ENCODE measurements at places on chromosomes 3 and 15.

DNA sequence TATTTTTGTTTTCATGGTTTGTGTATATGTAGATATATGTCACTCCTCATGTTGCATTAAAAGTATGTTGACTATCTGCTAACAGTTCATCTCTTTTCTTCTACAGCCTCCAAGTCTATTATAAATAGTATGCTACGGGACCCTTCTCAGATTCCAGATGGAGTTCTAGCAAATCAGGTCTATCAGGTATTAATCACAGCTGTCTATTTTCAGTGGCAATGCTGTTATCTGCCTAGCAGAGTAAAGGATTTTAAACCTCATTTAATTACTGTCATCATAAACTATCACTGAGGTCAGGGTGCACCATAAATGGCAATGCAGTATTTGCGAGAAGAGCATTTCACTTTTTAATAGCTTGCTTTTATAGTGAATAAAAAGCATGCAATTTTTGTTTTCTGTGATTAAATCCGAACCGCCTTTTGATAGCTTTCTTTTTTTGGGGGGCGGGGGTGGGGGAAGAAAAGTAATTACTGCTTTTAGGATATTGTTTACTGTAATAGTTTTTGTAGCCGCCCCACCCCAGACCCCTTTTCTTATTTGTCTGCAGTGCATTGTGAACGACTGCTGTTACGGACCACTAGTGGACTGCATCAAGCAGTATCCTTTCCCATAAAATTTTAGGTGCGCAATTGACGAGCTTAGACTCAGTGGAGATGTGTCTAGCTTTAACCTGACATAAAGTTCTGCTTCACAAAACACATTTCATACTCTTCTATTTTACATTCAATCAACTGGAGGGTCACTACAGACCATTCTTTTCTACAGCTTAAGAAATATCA lies 112.3 kb downstream of the CDIN1 start:
- no peak for DNase-seq

GRCh38 chr3:152204218-152204617 lies 64.5 kb upstream of the MBNL1 start:
- no peak for DNase-seq

GRCh38 chr3:23325466-23326065 lies 122.4 kb downstream of the UBE2E2 start:
- no peak for DNase-seq

- DNase-seq = peak; percentile 97
Observed at GRCh38 chr15:31396881-31397560, 70.4 kb downstream of the KLF13 start.

GRCh38 chr3:138673641-138674530 lies 65.3 kb downstream of the FAIM start:
- no peak for DNase-seq

DNA sequence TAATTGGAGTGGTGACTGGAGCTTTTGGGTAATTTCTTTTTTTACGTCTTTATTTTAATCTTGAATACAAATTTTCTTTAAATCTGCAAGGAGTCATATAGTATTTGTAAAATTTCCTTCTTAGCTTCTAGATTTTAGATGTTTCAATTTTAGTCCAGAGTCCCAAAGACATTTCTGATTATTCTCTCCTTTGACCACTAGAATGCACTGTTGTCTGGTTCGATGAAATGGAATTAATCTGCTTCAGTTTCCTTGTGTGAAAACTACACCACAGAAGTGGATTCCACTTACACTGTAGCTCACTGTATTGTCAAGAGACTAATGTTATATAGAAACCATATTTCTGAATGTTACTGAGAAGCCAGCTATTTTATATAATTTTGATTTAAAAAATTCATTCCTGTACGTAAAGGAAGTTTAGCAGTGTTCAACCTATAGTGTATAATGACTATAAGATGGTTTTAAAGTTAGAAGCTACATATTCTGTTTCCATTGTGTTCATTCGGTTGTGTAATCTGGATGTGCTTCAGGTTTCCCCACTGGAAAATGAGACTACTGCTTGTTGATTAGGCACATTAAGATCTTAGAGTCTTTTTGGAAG lies 6.1 kb downstream of the GRAMD1C start:
- no peak for DNase-seq

DNA sequence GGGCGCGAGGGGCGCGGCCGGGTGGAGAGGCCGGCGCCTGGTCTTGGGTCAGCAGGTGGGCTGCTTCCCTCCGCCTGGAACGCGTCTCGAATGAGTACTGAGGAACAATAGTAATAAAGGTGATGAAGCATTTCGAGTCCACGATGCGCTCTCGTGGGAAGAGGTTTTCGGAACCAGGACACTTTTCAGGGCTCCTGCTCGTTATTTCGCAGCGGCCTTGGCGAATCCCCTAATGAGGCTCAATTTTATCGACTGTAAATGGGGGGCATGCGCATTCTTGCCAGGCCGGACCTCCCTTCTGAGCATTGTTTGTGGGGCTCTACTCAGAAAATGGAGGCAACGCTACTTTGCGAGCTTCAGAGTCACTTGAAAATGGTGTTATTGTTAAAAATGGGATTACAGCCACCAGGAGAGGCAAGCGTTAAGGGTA lies 1.2 kb downstream of the NR2C2 start:
- DNase-seq = no peak

DNA sequence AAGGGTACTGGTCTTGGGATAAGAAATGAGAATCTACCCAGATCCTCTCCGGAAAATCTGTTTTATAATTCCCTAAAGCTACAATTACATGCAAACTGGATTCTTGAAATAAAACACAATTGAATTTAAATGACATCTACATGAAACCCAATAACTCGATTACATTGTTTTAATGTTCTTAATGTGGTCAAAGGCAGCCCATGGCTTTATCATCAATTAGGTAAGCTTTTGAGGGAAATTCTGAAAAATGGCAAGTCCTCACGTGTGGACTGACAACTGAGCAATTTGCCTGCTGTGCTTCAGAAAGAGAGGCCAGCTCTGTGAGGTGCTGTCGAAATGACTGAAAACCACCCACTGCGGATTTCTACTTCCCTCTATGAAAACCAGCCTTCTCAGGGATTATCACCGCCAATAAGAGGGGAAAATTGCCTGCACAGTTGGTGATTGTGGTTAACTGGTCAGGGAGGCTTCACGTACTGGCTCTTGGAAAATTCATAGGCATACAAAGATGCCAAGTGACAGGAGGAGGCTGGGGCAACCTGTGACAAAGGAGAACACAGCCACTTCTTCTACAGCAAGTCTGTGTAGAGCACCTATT lies 200.8 kb upstream of the SLCO3A1 start:
- DNase-seq = no peak

GRCh38 chr3:39101022-39101689 lies 6.3 kb downstream of the GORASP1 start:
- DNase-seq = no peak

DNA sequence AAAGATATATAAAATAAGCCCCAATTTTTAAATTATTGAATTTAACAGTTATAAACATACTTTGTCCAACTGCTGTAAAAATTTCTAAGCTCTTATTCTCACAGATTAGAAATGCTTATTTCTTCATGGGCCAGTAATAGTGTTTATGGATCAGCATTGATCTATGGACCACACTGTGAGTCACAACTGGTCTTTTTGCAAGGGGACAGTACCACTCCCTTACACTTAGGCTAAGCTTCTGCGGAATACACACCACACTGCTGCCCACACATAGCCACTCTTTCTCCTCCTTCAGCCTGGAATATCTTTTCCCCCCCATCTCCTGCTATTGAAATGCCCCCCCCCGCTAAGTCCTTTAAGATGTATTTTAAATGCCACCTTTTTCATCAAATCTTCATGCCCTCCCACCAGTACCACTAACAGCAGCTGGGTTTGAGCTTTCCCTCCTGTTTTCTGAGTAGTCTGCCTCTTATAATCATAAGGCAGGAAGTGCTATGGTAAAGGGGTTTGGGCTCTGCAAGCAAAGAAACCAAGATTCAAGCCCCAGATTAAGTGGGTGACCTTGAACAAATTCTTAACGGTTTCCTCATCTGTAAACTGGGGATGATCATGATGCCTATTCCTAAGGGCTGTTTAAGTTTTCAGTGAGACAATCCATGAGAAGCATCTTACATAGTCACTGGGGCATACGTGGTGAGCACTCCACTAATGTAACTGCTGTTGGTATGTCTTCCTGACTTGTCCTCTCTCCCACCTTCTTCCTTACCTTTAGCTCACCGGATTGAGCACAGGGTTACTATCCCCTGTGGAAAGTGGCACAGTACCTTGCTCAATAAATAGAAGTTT lies 69.2 kb downstream of the DCUN1D1 start:
- no peak for DNase-seq

GRCh38 chr15:96462768-96463750 lies 132.6 kb downstream of the NR2F2 start:
- DNase-seq = no peak

- DNase-seq = no peak
Observed at GRCh38 chr15:64247906-64248541, 85.2 kb upstream of the PPIB start.

DNA sequence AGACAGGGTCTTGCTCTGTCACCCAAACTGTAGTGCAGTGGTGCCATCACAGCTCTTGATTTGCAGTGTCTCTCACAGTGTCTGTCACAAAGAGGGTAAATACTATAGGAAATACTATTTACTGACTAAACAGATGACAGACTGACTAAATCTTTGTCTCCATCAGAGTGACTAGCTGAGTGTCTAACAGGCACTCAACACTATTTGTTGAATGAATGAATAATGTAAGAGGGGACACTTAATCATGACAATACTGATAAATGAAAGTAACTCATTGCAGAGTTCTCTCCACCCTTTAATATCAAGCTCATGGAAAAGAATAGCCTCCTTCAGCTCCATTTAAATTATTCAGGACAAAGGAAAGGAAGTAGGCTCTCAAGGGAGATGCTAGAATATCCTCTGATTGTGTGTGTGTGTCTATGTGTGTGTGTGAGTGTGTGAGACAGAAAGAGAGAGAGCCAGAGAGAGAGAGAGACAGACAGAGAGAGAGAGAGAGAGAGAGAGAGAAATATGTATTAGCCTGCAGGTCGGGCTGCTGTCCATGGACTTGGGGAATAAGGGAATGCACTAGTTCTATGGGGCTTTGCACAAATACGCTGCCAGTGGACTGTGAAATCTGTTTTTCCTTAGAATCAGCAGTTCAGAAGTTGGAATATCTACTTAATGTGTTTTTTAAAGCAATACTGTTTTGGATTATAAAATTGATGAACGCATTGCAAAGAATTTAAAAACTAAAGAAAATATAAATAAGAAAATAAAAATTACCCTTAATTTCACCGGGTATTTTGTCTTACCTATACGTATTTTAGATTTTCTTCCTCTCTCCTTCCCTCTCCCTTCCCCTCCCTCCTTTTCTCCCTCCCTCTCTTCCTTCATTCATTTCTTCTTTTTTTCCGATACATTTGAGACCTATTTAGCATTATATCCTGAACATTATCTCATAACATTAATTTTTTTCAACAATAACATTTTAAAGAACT lies 132.9 kb upstream of the LRIG1 start:
- DNase-seq = no peak

DNA sequence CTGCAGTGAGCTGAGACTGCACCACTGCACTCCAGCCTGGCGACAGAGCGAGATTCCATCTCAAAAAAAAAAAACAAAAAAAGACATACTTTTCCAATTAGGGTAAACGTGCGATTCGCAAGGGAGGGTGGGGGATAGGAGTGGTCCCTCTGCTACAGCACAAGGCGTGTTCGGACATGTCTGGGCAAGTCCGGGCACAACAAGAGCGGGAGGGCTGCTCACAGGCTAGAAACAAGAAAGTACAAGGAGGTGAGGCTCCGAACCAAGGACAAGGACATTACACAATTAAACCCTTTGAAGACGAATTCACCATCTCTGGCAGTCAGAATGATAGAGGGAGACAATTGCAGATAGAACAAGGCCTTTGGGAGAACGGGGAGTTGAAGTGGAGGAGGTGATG lies 32.2 kb upstream of the BCL2A1 start:
- DNase-seq = no peak

DNA sequence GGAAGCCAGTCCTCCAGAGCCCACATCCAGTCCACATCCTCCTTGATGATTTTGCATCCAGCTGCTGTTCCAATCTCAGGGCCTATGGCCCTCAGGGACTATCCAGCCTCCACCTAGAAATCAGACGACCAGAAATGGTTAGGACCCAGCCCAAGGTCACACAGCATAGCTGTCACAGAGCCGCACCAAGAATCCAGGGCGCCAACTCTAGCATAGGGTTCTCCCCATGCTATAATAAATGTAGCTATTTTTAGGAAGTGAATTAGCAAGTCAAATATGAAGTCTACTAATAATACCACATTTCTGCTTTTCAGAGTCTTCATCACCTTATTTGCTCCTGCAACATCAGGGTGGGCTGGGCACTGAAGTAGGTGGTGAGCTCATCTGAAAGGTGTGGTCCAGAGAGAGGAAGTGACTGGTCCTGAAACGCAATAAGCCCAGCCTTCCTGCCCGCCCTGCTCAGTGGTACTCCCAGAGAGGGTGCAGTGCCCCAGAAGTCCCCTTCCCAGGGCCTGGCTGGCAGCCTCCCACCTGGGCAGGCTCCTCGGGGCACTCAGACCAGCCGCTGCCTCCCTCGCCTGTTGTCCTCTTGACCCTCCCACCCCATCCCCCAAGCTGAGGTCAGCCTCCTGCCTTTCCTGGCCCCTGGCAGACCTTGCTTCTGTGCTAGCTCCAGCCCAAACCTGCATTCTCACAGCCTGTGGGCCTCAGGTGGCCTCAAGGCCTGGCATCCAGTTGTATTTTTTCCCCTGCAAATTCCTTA lies 17.6 kb upstream of the CYP11A1 start:
- DNase-seq = peak; percentile 51

DNA sequence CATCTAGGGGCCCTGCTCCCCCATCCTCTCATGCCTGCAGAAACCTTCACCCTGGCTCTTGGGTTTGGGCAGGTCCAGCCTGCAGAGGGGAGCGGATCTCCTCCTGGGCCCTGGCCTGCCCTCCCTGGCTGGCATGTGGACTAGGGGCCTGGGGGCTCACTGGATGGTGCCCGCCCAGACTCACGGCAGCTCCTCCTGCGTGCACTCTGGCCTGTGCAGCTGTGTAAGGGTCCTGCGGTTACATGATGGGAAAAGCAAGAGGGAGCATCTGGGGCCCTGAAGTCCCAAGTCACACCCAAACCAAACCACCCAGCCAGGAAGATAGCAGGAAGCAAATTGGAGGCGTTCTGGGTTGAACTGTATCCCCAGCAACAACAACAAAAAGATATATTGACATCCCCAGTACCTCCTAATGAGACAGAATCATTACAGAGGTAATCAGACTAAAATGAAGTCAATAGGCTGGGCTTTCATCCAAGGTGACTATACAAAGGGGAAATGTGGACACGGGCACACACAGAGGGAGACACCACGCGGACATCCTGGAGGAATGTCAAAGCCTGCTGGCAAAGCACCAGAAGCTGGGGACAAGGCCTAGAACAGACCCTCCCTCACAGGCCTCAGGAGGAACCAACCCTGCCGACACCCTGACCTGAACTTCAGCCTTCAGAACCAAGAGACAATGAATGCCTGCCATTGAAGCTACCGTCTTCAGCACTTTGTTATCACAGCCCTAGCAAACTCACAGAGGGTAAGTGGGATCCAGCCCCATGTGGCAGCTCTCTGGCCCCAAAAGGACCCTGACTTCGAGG lies 10.4 kb upstream of the CLK3 start:
- peak; percentile 20 for DNase-seq

- DNase-seq = peak; percentile 75
Observed at GRCh38 chr3:195065142-195065863, 205.7 kb downstream of the XXYLT1 start.

- no peak for DNase-seq
Observed at GRCh38 chr15:62853114-62853840, 189.3 kb upstream of the TPM1 start.

- peak; percentile 29 for DNase-seq
Observed at GRCh38 chr3:29922992-29923746, 642.3 kb downstream of the RBMS3 start.

- DNase-seq = no peak
Observed at GRCh38 chr3:44110648-44111047, 131.0 kb upstream of the TOPAZ1 start.

All from Right ventricle myocardium superior (tissue), 1 donor.